Posterior vena cava (tissue), 2 donors: ENCODE measurements at places on chromosomes 5 and 9. TPM values are rescaled to one million over a fixed set of nuclear protein-coding genes. Genes with fewer than 3 reads are reported as not detected.

DNA sequence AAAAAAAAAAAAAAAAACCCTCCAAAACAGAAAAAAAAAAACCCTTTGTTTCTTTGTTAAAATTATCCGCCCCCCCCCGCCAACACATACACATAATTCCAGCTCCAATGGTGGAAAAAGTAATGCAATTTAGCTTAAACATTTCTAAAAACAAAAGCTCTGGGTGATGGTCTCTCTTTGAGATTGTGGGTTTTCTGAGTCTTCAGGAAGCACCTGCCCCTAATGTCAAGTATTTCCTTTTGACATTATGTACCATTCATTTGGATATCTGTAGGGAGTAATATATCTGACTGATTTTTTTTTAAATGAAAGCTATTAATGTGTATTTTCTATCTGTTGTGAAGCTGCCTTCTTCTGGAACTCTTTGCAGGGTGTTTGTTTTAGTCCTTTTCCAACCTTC is 389.7 kb downstream of the TAF11L14 start:
- DNase-seq, result no peak

GRCh38 chr9:83247732-83248131 is 184.8 kb upstream of the RASEF start:
- DNase-seq, result no peak

DNA sequence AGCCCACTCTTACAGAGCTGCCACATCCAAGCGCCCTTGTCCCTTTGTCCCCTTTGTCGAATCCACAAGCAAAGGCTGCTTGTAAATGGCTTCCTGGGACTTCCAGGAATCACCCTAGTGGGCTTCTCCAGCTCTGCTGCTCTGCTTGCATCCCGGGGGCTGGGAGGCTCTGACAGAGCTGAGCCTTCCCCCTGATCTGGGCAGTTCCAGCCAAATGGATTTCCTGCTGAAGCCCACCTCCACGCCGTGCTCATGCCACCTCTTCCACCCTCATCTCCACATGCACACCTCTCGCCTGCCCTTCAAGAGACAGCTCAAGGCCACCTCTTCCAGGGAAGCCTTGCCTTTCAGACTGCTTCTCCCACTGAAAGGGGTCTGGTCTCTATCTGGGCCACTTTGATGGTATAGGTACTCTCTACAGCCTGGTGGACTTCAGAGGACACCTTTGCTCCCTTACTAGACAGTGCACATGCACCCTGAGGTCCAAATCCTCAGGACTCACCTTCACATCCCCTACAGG is 106.2 kb downstream of the LHFPL2 start:
- no peak for DNase-seq

ANGPTL2 gene
- total RNA-seq, result 55.9 TPM

DNA sequence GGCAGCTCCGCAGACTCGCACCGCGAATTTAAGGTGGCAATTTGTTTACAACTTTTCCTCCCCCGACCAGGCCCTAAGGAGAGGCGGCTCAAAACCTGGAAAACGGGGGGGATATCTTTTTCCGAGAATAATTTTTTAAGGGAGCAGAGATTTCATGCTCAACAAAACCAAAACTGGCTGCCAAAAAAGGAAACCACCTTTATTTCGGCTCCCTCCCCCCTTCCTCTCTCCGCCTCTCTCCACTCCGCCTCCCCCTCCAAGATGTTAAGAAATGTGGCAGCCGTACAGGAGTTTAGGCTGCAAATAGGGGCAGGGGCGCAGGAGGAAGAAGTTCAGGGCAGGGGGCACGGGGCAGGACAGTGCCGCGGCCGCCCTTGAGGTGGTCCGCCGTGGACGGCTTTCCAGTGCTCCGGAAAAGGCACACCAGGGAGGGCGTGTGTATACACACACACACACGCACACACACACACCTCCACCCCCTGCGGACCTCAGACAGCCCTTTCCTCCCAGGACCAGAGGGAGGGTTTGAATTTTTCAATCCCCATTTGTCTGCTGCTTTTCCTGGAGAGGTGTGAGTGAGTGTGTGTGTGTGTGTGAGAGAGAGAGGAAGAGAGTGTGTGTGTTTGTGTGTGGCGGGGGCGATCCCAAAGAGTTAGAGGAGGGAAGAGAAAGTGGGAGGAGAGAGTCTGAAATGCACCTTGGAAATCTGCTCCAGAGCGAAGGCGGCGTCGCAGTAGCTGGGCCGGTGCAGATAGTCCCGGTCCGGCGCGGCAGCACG is 9.1 kb downstream of the PTCH1 start:
- DNase-seq, result no peak
